ENCODE measurements at places on chromosomes 13 and 19.

DNA sequence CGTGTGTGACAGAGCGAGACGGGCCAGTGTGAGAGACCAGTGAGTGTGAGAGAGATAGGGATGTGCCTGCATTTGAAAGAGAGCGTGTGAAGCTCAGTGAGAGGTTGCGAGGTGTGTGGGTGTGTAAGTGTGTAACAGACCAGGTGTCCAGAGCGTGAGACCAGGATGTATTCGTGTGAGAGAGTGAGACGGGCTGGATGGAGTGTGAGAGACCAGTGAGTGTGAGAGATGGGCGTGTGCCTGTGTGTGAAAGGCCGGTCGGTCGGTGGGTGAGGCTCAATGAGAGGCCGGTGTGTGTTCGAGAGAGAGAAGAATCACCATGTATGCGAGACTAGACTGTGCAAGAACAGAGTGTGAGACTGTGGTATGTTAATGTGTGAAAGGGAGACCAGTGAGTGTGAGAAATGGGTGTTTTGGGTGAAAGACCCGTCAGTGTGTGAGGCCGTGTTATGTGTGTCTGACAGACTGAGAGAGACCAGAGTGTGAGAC is 679 bp downstream of the ZNF471 start:
- DNase-seq: no peak

GRCh38 chr19:12782174-12782423 is 6.7 kb upstream of the HOOK2 start:
- DNase-seq: no peak

DNA sequence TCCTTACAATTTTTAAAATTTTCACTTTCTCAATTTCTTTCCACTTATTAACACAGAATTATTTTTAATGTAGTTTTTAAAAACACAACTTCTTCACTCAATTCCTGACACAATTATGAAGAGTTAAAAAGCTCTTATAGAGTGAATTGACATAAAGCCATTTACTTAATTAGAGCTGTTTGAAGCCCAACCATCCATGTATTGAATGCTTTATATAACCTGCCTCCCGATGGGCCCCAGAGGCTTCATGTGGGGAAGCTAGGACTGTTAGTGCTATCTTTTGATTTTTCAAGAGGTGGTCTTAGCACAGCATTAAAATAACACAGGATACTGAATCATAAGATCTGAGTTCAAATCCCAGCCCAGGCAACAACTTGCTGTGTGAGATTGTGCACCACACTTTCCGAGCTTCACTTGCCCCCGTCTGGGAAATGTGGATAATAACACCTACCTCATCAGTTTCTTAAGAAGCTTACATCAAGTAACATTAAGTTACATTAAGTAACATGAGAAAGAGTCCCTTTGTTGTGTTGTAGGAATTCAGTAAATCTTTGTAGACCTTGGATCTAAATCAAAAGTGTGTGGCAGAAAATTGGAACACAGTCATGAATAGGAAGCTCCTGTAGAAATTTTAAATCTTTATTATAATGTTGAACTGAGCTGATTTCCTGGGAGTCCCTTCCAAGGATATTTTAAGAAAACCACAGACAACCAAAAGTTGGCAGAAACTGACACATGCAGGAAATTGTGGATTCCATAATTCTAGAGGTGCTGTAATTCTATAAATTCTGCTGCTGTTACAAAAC is 5.5 kb upstream of the ENOX1 start:
- DNase-seq: no peak

DNA sequence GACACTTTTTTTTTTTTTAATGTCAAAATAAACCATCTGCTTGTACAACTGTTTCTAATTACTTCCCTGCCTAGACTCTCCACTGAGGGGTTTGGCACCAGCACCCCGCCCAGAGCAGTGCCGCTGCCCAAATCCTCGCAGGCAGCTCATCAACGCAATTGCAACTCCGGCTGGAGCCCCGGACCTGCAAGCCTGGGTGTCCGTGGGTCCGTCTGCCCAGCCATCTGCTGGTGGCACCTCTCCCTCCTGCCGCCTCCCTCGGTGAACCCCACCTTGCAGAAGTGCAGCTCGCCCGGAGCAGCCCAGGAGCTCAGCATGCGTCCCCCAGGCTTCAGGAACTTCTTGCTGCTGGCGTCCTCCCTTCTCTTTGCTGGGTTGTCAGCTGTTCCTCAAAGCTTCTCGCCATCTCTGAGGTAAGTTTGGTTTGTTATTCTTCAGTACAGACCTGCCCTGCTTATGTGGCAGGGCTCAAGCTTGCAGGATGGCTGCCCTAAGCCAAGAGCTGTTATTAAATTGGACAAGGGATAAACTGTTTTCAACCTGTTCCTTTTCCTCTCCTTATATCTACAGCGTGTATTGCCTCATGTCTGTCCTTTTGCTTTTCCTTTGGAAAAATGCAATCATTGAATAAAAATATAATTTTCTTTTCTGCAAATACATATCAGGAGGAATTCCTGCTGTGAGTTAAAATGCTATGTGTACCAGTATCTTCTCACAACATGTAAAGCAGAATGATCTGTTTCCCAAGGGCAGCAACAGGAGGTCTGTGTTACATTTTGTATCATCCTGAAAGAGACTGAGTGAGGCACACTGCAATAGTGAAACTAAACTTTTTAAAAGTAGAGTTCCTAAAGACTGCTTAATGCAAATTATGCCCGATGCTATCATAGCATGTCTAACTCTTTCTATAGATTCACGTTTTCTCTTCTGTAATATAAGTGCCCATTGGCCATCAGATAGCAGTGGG is at the start of gene ITGBL1:
Gene ITGBL1, plus strand, starts transcription at position 157 of the 967 bp plus-strand sequence. Its CDS starts 159 bp downstream, at position 316.
- no peak for DNase-seq

GRCh38 chr19:39631178-39631577 is 24.5 kb upstream of the LGALS16 start:
- no peak for DNase-seq

DNA sequence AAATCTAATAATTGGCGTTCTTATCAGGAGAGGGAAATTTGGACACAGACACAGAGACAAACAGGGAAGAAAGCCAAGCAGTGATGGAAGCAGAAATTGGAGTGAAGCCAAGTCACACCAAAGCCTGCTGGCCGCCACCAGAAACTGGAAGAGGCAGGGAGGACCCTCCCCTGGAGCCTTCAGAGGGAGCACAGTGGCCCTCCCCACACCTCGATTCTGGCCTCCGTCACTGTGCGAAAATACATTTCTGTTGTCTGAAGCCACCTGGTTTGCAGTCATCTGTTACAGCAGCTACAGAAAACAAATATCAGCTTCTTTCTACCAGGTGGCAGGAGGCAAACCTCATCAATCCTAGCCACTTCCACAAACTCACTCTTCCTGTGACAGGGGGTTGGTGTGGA is 8.3 kb upstream of the TLE6 start:
- DNase-seq: no peak

- DNase-seq: no peak
Measured at GRCh38 chr13:70310396-70311119, 202.3 kb upstream of the KLHL1 start.

- no peak for DNase-seq
Measured at GRCh38 chr13:99969919-99970650, 1.5 kb downstream of the ZIC5 start.

GRCh38 chr19:57818378-57818777 is 3.7 kb upstream of the ZNF552 start:
- DNase-seq: no peak

- DNase-seq: no peak
Measured at GRCh38 chr19:42380155-42380554, 9.9 kb downstream of the CNFN start.

DNA sequence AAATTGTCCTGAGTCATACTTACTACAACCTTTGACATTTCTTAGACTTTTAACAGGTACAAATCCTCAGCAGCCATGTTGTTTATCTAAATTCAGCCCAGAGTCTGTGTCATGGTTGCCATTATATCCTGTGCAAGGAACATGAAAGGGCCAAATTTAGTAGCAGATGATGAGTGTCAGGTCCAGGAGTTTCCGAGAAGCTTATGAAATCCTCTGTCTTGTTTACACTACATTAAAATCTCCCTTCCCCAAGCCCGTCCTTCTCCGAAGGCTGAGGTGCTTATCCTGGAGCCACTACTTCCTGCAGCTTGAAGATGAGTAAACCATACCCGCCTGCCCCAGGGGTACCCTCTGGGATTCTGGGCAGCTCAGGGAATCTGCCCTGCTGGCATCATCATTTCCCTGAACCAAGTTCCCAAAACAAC is 102.6 kb upstream of the SERP2 start:
- no peak for DNase-seq

GRCh38 chr13:43838909-43839308 is 40.6 kb downstream of the CCDC122 start:
- no peak for DNase-seq

DNA sequence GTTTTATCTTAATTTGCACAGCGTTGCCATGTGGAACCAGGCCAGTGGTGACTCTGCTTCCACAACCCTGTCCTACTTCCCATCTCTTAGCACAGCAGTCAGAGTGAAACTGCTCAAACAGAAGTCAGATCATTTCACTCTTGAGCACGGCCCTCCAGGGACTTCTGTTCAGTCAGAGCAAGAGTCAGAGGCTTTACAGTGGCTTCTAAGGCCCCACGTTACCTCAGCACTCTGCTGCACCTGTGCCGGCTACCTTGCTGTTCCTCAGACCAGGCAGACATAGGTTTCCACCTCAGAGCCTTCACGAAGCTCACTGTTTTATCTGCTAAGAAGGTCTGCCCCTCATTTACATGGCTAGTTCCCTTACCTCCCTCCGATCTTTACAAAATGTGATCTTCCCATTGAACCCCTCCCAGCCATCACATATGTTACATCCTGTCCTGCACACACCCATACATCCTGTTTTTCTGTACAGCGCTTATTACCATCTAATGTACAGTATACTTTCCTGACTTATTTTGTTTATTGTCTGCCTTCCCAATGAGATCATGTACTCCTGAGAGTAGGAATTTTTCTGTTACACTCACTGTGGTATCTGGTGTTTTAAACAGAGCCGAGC is 41.6 kb downstream of the TM9SF2 start:
- peak; percentile 34 for DNase-seq

DNA sequence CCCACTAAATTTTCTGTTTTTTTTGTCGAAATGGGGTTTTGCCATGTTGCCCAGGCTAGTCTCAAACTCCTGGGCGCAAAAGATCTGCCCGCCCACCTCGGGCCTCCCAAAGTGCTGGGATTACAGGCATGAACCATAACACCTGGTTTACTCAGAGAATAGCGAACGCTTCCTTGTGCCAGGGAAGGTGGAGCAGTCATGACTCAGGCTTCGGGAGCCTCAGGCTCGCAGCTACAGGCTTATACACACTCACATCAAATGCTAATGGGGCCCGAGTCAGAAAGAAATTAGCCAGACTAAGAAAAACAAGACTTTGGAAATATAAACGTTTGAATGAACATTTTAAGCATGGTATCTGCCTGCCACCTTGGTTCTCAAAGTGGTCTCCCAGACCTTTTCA is 11.0 kb upstream of the TPT1 start:
- no peak for DNase-seq

DNA sequence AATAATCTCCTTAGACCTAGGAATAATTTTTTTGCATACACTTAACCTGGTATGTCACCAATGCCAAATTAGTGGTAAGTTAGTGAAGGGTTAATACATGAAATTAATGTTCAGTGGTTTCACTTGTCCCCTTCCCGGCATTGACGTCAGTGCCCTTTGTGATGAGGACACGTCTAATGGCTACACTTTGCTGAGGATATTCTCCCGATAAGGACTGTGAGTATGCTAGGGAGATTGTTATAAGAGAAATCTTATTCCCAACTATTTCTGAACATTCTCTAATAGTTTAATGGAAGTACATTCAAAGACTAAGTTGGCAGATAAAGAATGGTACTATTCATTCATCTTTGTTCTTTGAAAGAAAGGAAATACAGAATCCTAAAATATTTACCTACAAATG is 102.4 kb downstream of the TNFRSF19 start:
- DNase-seq: no peak

DNA sequence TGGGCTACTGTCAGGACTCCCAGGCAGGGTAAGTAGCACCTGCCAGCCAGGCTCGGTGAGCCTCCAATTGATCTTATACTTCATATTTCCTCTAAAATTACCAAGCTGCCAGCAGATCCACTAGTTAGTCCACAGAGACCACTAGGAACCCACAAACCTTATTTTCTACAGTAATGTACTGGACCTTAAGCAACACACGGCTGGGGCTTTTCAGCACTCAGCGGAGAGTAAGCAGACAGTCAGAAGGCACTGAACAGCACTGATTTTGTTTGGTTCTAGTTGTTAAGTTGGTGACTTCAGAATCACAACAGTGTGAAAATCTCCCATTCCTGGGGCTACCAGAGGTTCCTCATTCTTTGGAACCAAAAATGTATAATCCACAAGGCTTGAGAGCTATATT is 56.1 kb downstream of the MRPL57 start:
- no peak for DNase-seq

DNA sequence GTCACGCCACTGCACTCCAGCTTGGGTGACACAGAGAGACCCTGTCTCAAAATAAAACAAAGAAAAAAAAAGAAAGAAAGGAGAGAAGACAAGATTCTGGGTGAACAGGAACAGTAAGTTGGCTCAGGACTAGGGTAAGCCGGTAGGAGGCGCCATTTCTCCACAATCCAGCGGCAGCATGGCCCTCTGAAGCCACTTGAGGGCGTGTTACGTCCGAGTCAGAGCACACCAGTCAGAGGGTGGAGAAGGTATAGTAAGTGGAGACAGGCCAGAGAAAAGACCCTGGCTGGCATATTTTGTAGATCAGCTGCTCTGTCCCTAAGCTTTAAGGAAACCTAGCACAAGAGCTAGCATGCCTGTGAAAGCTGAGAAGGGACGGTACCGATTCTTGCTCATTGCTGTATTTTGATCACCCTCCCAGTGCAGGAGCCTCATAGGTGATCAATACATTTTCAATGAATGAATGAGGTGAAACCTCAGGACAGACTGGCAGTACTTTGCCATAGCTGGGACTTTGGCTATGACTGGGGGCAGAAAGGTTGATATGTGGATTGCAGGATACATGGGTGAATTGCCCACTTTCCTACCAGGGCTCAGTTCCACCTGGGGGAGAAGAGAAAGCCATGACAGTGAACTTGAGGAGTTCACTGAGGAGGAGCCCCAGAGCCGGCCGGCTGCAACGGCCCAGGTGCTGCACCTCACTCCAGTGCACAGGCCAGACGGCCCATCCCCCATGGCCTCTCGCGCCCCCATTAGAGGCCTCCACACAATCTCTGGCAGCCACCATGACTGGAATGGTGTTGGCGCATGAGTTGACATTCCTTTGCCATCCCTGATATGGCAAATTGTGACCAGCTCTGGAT is 23.5 kb downstream of the POU2F2 start:
- peak; percentile 89 for DNase-seq

DNA sequence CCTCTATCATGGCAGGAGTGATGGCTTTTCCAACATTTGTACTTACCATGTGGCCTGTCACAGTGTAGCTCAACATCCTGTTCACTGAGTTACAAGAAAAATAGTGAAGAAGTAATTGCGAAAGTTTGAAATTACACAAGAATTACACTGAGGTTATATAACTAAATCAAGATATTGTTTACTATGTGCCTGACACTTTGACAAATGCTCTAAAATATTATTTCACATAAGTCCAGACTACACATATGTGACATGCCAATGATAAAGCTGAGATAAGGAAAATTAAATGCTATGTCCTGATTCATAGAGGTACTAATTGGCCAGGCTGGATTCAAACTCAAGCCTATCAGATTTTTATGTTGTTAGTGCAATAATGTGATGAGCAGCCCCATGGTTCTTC is 451.7 kb downstream of the PCDH9 start:
- no peak for DNase-seq

GRCh38 chr19:12628040-12629022 is 17.6 kb downstream of the ZNF791 start:
- no peak for DNase-seq

- DNase-seq: no peak
Measured at GRCh38 chr13:95201814-95202651, 99.2 kb downstream of the ABCC4 start.

- no peak for DNase-seq
Measured at GRCh38 chr13:80469105-80469852, 128.4 kb upstream of the SPRY2 start.

GRCh38 chr19:38526430-38526829 is 91.3 kb downstream of the MAP4K1 start:
- DNase-seq: no peak

All from CD4-positive, alpha-beta T cell treated with Interleukin-6 at 100 ng/mL for 8 hours (primary cell).